Urinary bladder (tissue), 4 donors: ENCODE measurements at places on chromosomes 1 and 21. TPM values are rescaled to one million over a fixed set of nuclear protein-coding genes. Genes with fewer than 3 reads are reported as not detected.

The KRTAP11-1 gene
- not detected for total RNA-seq

The RBP7 gene
- total RNA-seq, result 2.4 TPM

The XPR1 gene
- 33.6 TPM for total RNA-seq

The A3GALT2 gene
- not detected for total RNA-seq

The AMY1A gene
- not detected for total RNA-seq

The CSF3R gene
- total RNA-seq, result 5.3 TPM

The LRRC38 gene
- 0.53 TPM for total RNA-seq

The UTS2 gene
- total RNA-seq, result 0.16 TPM

The PGBD5 gene
- 2.5 TPM for total RNA-seq

The FNDC5 gene
- total RNA-seq, result 50.5 TPM

The VHLL gene
- total RNA-seq, result not detected

The RGS4 gene
- total RNA-seq, result 26.0 TPM

The SPRR3 gene
- 10.0 TPM for total RNA-seq

The EXO1 gene
- total RNA-seq, result 7.9 TPM

The DCST1 gene
- not detected for total RNA-seq

The EXTL1 gene
- total RNA-seq, result 2.3 TPM

The PMF1 gene
- 36.9 TPM for total RNA-seq

The CRP gene
- total RNA-seq, result not detected

The CNST gene
- 36.6 TPM for total RNA-seq

The BARHL2 gene
- not detected for total RNA-seq

The ACKR1 gene
- total RNA-seq, result 7.1 TPM

The CELA3B gene
- not detected for total RNA-seq

The NBPF6 gene
- not detected for total RNA-seq

The CLDN17 gene
- not detected for total RNA-seq

The CFAP74 gene
- 0.11 TPM for total RNA-seq

The SLC66A1 gene
- total RNA-seq, result 7.7 TPM

The DSCAM gene
- total RNA-seq, result 0.21 TPM

The C1QB gene
- 26.3 TPM for total RNA-seq

The PM20D1 gene
- total RNA-seq, result 1.6 TPM

The NT5C1A gene
- 2.1 TPM for total RNA-seq

The TMPRSS2 gene
- total RNA-seq, result 27.1 TPM

The FAM72D gene
- 0.85 TPM for total RNA-seq

The ZCCHC17 gene
- total RNA-seq, result 19.2 TPM

The NFIA gene
- total RNA-seq, result 105 TPM

The DNM3 gene
- total RNA-seq, result 11.7 TPM

The TNFSF18 gene
- 0.53 TPM for total RNA-seq

The NID1 gene
- 158 TPM for total RNA-seq

The GJC2 gene
- total RNA-seq, result 4.0 TPM

The CDCA8 gene
- total RNA-seq, result 3.1 TPM

The OR2L13 gene
- not detected for total RNA-seq

The MIGA1 gene
- total RNA-seq, result 30.2 TPM

The E2F2 gene
- 2.9 TPM for total RNA-seq

The KCNQ4 gene
- total RNA-seq, result 2.0 TPM

The S100A7A gene
- not detected for total RNA-seq

The ZSCAN20 gene
- 11.6 TPM for total RNA-seq

The MTMR11 gene
- 20.9 TPM for total RNA-seq

The CD1B gene
- not detected for total RNA-seq

The DIRAS3 gene
- 3.0 TPM for total RNA-seq

The ALX3 gene
- total RNA-seq, result 0.21 TPM

The SIPA1L2 gene
- 50.8 TPM for total RNA-seq

The LAMC1 gene
- total RNA-seq, result 279 TPM

The KCNE2 gene
- total RNA-seq, result not detected

The TNFAIP8L2 gene
- total RNA-seq, result 4.0 TPM

The COL11A1 gene
- total RNA-seq, result 76.5 TPM

The HHIPL2 gene
- total RNA-seq, result 0.53 TPM

The NBPF4 gene
- total RNA-seq, result not detected

The PIGR gene
- total RNA-seq, result 27.5 TPM

The EFNA3 gene
- total RNA-seq, result 1.2 TPM
